ENCODE measurements at places on chromosomes 6 and 20. TPM values are rescaled to one million over a fixed set of nuclear protein-coding genes. Genes with fewer than 3 reads are reported as not detected.
A peak's percentile ranks its signal among the peaks of the same experiment; 100 is the strongest.

GRCh38 chr20:39651645-39652325 lies 689.6 kb downstream of the DHX35 start:
- no peak for DNase-seq

FHL5 gene
- not detected for total RNA-seq

DNA sequence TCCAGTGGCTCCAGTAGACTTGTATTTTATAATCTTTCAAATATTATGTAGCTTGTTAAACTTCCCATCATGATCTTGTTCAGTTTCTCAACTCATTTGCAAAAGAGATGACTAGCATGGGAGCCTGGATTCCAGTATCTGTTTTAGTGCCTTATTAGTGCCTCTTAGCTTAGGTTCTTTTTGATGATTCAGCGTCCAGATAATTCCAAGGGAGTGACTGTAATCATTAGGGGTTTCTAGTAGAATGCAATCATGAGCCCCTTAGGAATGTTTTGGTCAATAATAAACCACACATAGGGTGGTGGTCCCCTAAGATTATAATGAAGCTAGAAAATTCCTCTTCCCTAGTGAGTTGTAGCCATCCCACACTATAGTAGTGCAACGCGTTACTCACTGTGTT lies 7.0 kb downstream of the CD2AP start:
- no peak for DNase-seq

GRCh38 chr20:16388731-16389130 lies 184.5 kb downstream of the KIF16B start:
- no peak for DNase-seq

GRCh38 chr6:52661551-52661950 lies 9.4 kb upstream of the TMEM14A start:
- no peak for DNase-seq

RUNX2 gene
- 8.1 TPM for total RNA-seq

CD24 gene
- total RNA-seq: 1,843 TPM

- no peak for DNase-seq
Observed at GRCh38 chr20:5024982-5025381, 23.7 kb upstream of the SLC23A2 start.

PRSS35 gene
- total RNA-seq: not detected

GRCh38 chr6:113428702-113429101 lies 428.4 kb upstream of the MARCKS start:
- no peak for DNase-seq

DNA sequence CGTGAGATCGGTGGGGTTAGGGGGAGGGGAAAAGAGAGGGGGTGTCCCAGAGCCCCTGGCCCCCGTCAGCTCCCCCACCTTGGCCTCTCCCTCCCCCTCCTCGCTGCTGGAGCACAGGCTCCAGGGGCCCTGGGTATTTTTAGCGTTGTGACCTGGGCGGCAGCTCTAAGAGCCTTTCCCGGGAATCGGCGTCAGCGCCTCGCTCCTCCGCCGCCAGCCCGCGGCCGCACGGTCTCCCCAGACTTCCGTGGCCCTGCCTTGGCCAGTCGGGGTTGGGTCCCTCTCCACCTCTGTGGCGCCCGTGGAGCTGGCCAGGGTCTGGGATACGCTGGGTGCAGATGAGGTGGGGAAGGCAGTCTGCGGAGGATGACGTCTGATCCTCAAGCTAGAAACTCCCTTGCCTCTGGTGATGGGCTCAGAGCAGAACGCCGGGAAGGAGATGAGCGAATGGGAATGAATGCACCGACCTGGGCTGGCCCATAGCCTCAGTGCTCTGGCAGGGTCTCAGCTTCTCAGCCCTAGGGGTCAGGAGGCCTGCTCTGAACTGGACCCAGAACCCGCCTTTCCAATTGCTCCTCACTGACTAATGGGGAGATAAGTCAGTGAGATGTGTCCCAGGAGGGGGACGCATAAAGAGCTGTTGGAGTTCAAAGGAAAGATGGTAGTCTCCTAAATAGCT lies 883 bp upstream of the DBNDD2 start:
- DNase-seq: peak; percentile 58

- DNase-seq: no peak
Observed at GRCh38 chr6:31473780-31474761, 23.9 kb upstream of the MICB start.

DNA sequence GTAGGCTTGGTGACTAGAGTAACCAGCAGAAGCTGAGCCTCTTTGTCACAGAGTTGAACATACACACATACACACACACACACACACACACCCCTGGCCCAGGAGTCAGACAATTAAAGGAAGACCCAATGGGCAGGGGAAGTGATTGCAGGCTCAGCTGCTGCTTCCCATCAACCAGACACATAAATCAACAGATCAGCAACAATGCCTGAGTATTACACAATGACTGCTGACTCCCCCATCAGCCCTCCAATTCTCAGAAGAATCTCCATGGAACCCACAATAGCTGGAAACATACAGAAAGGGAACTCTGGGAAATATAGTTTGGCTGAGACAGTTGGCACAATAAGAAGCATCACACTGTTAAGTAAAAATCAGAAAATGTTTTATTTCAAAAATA lies 270.4 kb upstream of the PLCB4 start:
- DNase-seq: no peak

DNA sequence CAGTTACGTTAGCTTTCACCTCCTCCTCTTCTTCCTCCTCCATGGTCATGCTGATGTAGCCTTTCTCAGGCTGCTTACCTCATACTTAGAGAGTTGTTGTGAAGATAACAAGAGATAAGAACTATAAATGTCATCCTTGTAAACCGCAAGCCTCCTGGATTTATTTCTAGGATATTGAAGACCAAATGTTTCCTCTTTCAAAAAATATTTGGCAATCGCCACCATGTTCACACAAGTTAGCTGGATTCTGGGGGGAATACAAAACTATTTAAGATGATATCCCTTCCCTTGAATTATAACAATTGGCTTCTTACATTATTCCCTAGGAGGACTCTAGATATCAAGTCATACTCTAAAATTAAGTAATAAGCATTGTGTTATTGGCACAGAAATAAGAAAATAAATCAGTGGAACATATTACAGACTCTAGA lies 99.8 kb upstream of the PLEKHG1 start:
- DNase-seq: no peak

RIPOR2 gene
- 16.7 TPM for total RNA-seq

Data from transverse colon (tissue), 4 donors.